Right lung (tissue), 10 donors: ENCODE measurements at places on chromosomes 5 and 9. TPM values are rescaled to one million over a fixed set of nuclear protein-coding genes. Genes with fewer than 3 reads are reported as not detected.

Gene GRXCR2
- polyA plus RNA-seq = not detected

Gene EGFL7
- 96.3 TPM for polyA plus RNA-seq

Gene BAG1
- 50.6 TPM for polyA plus RNA-seq

Gene PRRT1B
- polyA plus RNA-seq = 9.8 TPM

Gene ALDH1A1
- polyA plus RNA-seq = 43.8 TPM

Gene TIMD4
- 0.69 TPM for polyA plus RNA-seq

Gene NUTM2G
- polyA plus RNA-seq = 0.67 TPM

Gene DNAJB5
- polyA plus RNA-seq = 9.3 TPM

Gene IFNB1
- not detected for polyA plus RNA-seq

Gene FAM153A
- 0.18 TPM for polyA plus RNA-seq

Gene MOCS2
- 58.5 TPM for polyA plus RNA-seq

Gene MRPS30
- polyA plus RNA-seq = 59.4 TPM

Gene CDKN2A
- 0.31 TPM for polyA plus RNA-seq

Gene KCNIP1
- polyA plus RNA-seq = 3.3 TPM

Gene TTF1
- 19.6 TPM for polyA plus RNA-seq

Gene PCDHA4
- polyA plus RNA-seq = 0.44 TPM

Gene CWC27
- 40.7 TPM for polyA plus RNA-seq

Gene AK8
- 4.0 TPM for polyA plus RNA-seq

Gene DNAH5
- 3.8 TPM for polyA plus RNA-seq

Gene SPATA31A3
- not detected for polyA plus RNA-seq

Gene PTGR1
- polyA plus RNA-seq = 93.2 TPM

Gene GLIPR2
- 42.8 TPM for polyA plus RNA-seq

Gene FOXD4L4
- not detected for polyA plus RNA-seq

Gene FCN1
- 6.7 TPM for polyA plus RNA-seq

Gene ZNF366
- polyA plus RNA-seq = 3.4 TPM

Gene FOXD4L6
- polyA plus RNA-seq = not detected

Gene BARX1
- not detected for polyA plus RNA-seq

Gene STK32A
- 4.3 TPM for polyA plus RNA-seq

Gene NOP16
- 24.0 TPM for polyA plus RNA-seq

Gene SYK
- polyA plus RNA-seq = 16.7 TPM

Gene IL9
- polyA plus RNA-seq = not detected

Gene FGF10
- polyA plus RNA-seq = 46.4 TPM

Gene UBE2QL1
- 0.19 TPM for polyA plus RNA-seq

Gene SHOC1
- 0.35 TPM for polyA plus RNA-seq

Gene LHX3
- polyA plus RNA-seq = not detected

Gene GAS1
- polyA plus RNA-seq = 26.6 TPM

Gene GABRA6
- not detected for polyA plus RNA-seq

Gene BRINP1
- 0.06 TPM for polyA plus RNA-seq

Gene ADRB2
- 1.7 TPM for polyA plus RNA-seq

Gene MYMK
- not detected for polyA plus RNA-seq

Gene SPINK1
- polyA plus RNA-seq = 0.99 TPM

Gene POLR3G
- 2.6 TPM for polyA plus RNA-seq

Gene C7
- polyA plus RNA-seq = 406 TPM

Gene LRRC19
- polyA plus RNA-seq = 0.24 TPM

Gene FBXW2
- polyA plus RNA-seq = 46.0 TPM

Gene HSPA5
- 356 TPM for polyA plus RNA-seq

Gene TRPM3
- 0.45 TPM for polyA plus RNA-seq

Gene SPATA24
- polyA plus RNA-seq = 10.4 TPM

Gene PRR7
- 0.63 TPM for polyA plus RNA-seq

Gene SOHLH1
- polyA plus RNA-seq = not detected

Gene RRAGA
- polyA plus RNA-seq = 104 TPM

Gene GPX8
- 63.9 TPM for polyA plus RNA-seq

Gene FYB1
- polyA plus RNA-seq = 4.4 TPM

Gene FOXD4
- polyA plus RNA-seq = 0.70 TPM

Gene QSOX2
- 12.5 TPM for polyA plus RNA-seq
